ENCODE measurements at places on chromosomes 2 and 18. TPM values are rescaled to one million over a fixed set of nuclear protein-coding genes. Genes with fewer than 3 reads are reported as not detected.

GRCh38 chr2:10704034-10704594 lies 14.3 kb upstream of the NOL10 start:
- DNase-seq, result no peak

GRCh38 chr18:8056723-8057122 lies 489.6 kb downstream of the PTPRM start:
- DNase-seq, result no peak

- peak; percentile 82 for DNase-seq
Observed at GRCh38 chr2:128314348-128315121, 4.1 kb downstream of the HS6ST1 start.

DNA sequence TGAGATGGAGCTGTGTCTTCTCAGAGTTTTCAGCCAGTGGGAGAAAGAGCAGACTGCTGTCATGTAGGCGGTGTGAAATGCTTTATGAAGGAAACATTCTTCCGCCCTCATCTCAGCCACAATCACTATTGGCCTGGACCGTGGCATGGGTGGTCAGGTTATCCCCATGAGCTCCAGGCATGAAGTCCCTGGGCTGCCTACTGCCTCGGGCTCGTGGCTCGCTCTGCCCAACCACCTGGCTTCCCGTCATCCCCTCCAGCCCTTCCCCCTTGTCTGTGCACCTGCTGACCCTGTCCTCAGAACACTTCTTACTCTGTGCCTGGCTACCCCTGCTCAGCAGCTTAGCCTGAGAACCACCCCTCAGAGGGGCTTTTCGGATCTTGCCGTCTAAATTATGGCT lies 15.5 kb downstream of the COLEC11 start:
- DNase-seq, result peak; percentile 10

DNA sequence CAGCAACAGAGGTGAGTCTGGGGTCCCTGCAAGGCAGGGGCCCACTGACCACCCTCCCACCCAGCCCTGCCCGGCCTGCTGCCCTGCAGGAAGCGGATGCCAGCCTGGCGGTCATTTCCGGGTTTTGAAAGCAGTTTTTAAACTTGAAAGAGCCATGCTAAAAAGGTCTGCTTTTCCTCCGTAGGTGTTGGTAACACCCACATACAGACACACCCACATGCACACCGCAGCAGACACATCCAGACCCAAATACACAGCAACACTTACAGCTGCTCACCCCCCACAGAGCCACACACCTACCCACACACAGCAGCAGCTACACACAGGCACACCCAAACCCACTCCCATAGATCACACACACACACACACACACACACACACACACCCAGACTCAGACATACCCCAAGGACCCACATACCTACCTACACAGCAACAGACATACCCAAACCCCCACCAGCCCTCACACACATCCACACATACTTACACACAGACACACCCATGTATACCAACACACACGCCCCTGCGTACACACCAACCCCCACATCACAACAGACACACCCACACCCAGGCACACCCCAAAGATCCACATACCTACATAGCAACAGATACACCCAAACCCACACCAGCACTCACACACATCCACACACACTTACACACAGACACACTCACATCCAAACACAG lies 7.6 kb downstream of the ZFP36L2 start:
- DNase-seq, result peak; percentile 67

DNA sequence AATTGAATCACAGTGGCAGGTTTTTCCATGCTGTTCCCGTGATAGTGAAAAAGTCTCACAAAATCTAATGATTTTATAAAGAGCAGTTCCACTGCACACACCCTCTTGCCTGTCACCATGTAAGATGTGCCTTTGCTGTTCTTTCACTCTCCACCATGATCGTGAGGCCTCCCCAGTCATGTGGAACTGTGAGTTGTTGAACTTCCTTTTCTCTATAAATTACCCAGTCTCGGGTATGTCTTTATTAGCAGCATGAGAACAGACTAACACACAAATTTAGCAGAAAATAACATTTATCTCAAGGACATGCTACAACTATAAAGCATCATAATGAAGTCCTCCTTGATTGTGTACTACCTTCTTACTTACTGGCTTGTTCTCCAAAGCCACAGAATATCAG lies 1526.0 kb downstream of the LRP1B start:
- DNase-seq, result no peak

DNA sequence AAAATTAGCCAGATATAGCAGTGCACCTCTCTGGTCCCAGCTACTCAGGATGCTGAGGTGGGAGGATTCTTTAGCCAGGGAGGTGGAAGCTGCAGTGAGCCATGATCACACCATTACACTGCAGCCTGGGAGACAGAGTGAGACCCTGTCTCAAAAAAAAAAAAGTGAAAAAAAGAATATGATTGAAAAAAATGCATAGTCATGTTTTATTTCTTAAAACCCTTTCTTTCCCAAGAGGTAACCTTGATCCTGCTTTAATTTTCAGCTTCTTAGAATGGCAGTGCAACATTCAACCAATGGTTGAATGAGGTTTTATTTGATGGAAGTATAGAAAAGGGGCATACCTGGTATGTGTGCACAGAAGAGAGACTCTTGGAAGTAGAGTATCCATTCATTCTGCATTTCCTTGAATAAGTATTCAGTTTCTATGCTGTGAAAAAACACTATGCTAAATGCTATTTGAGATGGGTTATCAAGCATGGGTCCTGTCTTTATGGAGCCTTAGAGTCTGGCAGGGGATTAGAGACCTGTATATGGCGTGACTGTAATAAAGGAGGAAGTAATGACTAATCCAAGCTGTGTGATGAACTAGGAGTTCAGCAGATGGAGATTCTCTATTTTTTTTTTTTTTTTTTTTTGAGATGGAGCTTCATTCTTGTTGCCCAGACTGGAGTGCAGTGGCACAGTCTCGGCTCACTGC lies 146.3 kb downstream of the WDSUB1 start:
- DNase-seq, result no peak

- no peak for DNase-seq
Observed at GRCh38 chr2:196530910-196531309, 108.6 kb upstream of the CCDC150 start.

DNA sequence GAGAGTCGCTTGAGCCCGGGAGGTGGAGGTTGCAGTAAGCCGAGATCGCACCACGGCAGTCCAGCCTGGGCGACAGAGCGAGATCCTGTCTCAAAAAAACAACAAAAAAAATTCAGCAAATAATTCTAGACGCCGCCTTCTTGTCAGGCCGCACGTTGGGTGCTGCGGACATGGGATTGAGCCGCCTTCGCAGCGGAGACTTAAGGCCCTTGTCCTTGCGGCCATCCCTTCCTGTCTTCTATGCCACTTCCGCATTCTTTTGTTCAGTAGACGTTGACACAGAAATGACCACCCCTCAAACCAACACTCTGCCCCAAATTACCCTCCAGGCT lies 15.8 kb downstream of the PTPN18 start:
- DNase-seq, result no peak

DNA sequence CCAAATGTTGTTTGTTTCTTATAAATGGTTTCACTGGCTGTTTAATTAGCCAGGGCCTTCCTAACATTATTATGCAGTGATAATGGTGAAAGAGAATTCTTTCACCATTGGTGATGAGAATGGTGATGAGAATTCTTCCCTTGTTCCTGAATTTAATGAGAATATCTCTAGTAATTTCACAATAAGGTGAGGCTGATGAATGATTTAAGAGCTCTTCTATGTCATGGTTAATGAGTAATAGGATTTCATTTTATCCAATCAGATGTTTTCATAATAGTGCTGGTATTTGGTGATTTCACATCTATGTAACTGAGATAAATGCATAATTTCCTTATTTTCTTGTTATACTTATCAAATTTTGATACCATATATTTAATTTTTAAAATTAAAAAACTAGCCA lies 535.7 kb upstream of the ZEB2 start:
- DNase-seq, result no peak

GRCh38 chr18:70127359-70127758 lies 78.1 kb downstream of the RTTN start:
- no peak for DNase-seq

GRCh38 chr2:22879009-22879863 lies 505.7 kb upstream of the KLHL29 start:
- no peak for DNase-seq

DNA sequence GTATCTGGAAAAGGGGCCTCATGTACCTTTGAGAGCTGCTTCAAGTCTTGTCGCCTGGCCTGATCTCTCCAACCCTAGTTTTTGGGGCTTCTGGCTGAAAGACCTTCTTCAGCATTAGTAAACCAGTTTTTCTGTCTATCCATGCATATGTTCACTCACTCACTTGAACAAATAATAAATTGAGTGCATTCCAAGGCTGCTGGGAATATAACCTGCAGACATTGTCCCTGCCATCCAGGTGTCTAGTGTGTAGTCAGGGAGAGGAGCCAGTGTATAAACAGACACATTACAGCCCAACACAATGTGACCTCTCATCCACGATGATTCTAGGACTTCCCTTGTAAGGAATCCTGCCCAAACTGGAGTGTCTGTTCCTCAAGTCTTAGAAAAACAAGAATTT lies 262.1 kb downstream of the PRKCE start:
- DNase-seq, result no peak

- DNase-seq, result no peak
Observed at GRCh38 chr2:31526946-31527732, 53.6 kb downstream of the SRD5A2 start.

NEB gene
- total RNA-seq, result 0.91 TPM

REEP1 gene
- 0.50 TPM for total RNA-seq
